ENCODE measurements at places on chromosomes 7 and 10. TPM values are rescaled to one million over a fixed set of nuclear protein-coding genes. Genes with fewer than 3 reads are reported as not detected.

DNA sequence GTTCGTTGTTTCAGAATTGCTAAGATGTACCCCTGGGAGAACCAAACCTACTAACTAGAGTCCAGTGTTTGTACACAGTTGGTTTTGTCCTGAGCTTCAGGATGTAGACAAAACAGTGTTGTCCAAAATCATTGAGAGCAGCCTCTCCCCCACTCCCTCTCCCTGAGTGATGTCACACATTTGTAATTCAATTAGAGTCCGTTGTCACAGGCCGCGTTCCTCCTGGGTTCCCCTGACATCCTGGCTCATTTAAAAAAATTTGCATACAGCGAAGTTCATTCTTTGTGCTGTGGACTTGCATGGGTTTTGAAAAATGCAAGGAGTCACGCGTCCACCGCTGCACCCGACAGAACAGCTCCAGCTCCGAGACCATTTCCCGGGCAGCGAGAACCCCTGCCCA lies 10.3 kb downstream of the GRIFIN start:
- DNase-seq: no peak

- no peak for DNase-seq
These were observed 178.7 kb downstream of the CACNA2D1 start for GRCh38 chr7:82264783-82265305.

DNA sequence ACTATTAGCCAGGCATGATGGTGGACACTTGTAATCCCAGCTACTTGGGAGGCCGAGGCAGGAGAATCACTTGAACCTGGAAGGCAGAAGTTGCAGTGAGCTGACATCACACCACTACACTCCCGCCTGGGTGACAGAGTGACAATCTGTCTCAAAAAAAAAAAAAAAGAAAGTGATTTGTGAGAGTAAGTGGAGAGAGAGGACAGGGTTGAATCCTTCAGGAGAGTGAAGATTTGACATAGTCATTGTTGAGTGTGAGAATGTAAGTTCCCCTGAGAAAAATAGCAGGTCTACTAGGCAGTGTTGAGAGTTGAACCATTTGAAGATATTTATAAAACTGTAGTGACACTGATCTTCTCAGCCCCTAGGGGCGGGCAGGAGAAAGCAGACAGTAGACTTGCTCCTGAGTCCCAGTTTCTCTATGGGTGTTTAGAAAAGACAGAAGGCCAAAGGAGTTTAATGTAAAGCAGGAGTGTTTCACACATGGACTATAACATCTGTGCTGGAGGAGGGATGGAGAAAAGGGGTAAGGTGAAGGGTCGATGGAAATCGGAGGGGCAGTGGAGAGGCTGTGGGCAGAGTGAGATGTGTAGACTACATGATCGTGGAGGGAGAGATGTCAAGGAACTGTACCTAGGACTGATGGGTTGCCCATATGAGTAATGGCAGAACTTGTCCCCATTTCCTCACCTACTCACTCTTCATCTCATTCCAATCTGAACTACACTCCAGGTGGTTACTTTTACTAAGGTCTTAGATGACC lies 13.7 kb upstream of the LAMB4 start:
- no peak for DNase-seq

GRCh38 chr10:74930965-74931364 lies 104.6 kb downstream of the KAT6B start:
- no peak for DNase-seq

DNA sequence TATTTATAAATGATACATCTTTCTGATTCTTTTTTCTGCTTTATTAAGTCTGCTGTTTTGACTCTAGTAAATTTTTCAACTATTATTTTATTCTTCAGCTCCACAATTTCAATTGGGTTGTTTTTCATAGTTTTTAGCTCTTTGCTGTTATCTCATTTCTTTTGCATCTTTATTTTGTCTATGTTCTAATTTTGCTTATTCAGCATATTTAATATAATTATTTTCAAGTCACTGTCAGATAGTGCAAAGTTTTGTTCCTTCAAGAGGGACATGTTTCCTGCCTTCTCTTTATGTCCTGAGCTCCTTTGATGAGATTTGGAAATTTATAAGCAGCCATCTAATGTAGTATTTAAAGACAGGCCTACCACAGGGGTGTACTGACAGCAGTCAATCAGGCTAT lies 131.5 kb upstream of the ZNF722 start:
- no peak for DNase-seq

GRCh38 chr10:3292636-3293035 lies 120.1 kb upstream of the PITRM1 start:
- no peak for DNase-seq

DNA sequence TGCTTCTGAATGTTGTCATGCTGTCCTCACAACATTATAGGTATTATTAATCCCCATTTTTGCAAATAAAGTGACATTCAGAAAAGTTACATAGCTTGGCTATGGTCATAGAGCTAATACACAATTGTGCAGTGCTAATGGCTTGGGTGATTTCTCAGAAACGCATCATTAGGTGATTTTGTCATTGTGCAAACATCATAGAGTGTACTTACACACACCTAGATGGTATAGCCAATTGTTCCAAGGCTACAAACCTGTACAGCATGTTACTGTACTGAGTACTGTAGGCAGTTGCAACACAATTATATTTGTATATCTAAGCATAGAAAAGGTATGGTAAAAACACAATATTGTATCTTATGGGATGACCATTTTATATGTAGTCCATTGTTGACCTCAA lies 91.0 kb downstream of the BTAF1 start:
- no peak for DNase-seq

- no peak for DNase-seq
These were observed 76.5 kb upstream of the ITPRID1 start for GRCh38 chr7:31437250-31437865.

- DNase-seq: no peak
These were observed 84.0 kb downstream of the ADARB2 start for GRCh38 chr10:1653321-1653720.

DNA sequence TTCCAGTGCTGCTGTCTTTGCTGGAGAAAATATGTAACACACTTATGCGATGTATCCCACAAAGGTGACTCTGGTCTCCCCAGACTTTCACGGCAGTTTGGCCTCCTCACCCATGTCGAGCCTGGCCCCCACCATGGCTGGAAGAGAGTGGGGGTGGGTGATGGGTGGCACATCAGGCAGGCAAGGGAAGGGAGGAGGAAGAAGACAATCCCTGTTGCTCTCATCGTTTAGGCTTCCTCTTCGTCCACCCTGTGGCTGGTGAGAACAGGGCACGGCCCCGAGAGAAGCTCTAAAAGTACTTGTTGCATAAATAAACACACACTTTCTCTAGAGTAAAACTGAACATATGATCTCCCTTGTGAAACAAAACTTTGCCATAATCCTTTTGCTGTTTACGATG lies 11.2 kb upstream of the NPS start:
- DNase-seq: no peak

GRCh38 chr10:361203-362081 lies 226.2 kb downstream of the ZMYND11 start:
- no peak for DNase-seq

- DNase-seq: no peak
These were observed 214.5 kb upstream of the CNTNAP2 start for GRCh38 chr7:145902123-145902522.

- no peak for DNase-seq
These were observed 232.9 kb upstream of the PTN start for GRCh38 chr7:137576481-137576880.

DNA sequence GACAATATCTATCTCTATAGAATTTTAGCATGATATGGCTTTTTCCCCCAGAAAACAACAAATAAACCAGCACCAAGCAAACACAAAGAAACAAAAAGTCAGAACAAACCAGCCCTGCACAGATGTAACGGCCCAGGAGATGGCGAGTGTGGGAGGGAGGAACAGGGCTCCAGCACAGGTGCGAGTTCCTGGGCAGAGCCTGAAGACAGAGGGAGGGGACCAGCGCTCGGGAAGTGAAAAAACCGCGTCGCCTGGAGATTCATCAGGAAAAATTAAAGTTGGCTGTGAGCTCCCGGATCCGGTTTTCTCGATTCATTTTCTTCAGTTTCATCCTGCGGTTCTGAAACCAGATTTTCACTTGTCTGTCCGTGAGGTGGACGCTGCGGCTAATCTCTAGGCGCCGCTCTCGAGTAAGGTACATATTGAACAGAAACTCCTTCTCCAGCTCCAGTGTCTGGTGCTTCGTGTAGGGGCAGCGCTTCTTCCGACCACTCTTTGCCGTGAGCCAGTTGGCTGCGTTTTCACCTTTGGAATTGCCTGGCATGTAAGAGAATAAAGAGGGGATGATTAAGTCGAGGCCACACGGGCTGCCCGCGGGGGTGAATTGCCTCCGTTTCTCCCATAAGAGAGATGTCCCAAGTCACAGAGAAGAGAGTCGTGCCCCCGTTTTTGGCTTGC lies 2.3 kb downstream of the HOXA10 start:
- peak; percentile 59 for DNase-seq

DNA sequence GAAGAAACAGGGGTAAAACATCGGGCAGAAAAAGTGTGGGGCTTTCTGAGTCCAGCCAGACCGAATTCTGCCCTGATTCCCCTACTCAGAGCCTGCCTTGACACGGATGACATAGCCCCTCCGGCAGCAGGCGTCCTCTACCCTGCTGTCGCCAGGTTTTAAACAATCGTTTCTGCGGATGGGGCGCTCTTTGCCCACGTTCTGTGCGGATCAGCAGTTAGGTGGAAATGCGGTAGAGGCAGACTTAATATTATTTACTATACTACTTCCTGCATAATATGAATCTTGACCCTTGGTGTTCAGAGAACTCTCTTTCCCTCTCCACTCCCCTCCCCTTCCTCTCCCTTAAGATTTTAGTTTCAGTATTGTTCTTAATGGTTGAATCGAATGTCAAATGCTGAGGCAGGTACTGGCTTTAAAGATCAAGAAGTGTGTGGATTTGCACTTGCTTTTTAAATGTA lies 2.4 kb downstream of the GATA3 start:
- no peak for DNase-seq

Gene HSPA12A
- 139 TPM for total RNA-seq

Gene COA1
- total RNA-seq: 56.8 TPM

Gene FOXP2
- 24.7 TPM for total RNA-seq

Gene SPACDR
- total RNA-seq: 3.6 TPM

Gene EMX2
- 3.3 TPM for total RNA-seq

Gene PDZD7
- 3.8 TPM for total RNA-seq

Gene DIP2C
- 38.7 TPM for total RNA-seq

Gene HYAL4
- not detected for total RNA-seq
